ENCODE measurements at places on chromosomes 2 and 18.
A peak's percentile ranks its signal among the peaks of the same experiment; 100 is the strongest.

- DNase-seq: no peak
These were observed 81.3 kb downstream of the OSBPL6 start for GRCh38 chr2:178275600-178275999.

DNA sequence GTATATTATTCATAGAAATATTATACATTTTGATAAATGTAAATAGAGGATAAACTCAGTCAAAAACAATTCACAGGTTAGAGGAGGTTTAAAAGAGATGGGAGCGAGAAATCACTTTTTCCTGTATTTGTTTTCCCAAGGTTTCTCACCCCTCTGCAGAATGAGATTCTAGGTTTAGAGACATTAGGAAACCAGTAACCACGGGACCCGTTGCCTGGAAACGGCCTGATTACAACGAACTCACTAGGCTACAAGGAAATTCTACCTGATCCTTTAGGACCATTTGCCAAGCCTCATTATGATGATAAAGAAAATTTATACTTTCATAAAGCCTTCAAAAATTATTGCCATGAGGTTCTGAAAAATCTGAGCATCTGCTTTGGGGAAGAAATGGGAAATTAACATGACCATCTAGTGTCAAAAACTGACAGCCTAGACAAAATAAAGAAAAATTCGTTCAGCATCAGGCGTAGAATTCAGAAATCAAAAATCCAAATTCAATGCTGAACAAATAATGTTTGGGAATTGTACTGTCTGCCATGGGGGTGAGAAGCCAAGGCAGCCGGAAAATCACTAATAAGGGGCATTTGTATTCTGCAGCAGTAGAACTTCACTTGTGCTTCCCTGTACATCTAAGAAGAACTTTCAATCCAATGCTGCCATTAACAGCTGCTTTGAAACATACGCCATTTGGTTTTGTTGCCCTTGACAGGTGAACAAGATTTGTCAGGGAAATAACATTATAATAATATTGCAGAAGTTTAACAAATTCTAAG lies 262.3 kb downstream of the NRXN1 start:
- DNase-seq: peak; percentile 21

- no peak for DNase-seq
These were observed 421 bp upstream of the VAMP5 start for GRCh38 chr2:85583667-85584353.

- DNase-seq: no peak
These were observed 146.1 kb downstream of the HAUS1 start for GRCh38 chr18:46250084-46250811.

DNA sequence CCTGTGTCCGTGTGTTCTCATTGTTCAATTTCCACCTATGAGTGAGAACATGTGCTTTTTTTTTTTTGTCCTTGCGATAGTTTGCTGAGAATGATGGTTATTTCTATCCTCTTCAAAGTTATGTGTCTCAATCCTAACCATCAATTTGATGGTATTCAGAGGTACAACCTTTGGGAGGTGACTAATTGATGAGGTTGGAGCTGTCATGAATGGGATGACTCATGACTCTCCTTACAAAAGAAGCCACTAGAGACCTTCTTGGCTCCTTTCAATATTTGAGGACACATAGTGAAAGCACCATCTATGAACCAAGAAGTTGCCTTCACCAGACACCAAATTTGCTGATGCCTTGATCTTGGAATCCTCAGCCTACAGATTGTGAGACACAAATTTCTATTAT lies 677.1 kb upstream of the DDX18 start:
- DNase-seq: no peak

- DNase-seq: no peak
These were observed 14.3 kb downstream of the LPIN2 start for GRCh38 chr18:2998644-2999043.

GRCh38 chr2:9497017-9497416 lies 22.7 kb downstream of the IAH1 start:
- no peak for DNase-seq

GRCh38 chr2:48938231-48938630 lies 182.7 kb upstream of the LHCGR start:
- no peak for DNase-seq

GRCh38 chr2:213010106-213010779 lies 141.2 kb downstream of the IKZF2 start:
- DNase-seq: no peak

- no peak for DNase-seq
These were observed 6.8 kb upstream of the PRSS56 start for GRCh38 chr2:232513353-232513752.

DNA sequence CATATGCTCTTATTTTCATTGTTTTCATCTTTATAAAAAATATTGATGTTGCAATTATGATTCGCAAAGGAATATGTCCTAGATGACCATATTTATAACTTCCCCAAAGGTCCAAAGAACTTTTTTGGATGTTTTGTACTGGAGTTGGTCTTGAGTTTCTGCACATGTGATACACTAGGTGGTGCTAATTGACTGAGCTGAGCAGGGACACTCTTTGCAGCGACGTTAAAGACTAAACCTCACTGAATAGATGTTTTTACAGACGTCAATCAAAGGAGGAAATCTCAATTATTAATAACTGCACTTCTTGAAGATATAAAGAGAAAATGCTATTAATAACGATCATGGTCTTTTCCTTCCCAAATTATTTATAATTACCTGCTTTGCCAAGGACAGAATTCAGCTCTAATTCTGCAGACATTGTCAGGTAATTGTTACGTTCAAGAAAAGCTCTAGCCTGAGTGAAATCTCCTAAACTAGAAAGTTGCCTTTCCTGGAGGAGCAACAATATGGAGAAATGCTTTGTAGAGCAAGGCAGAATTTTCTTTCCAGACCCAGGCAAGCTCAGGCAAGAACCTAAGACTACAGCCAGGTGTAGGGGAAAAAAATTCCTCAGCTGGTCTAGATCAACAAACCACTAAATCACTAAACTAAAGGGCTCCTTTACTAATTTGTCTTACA lies 119.3 kb upstream of the RBBP8 start:
- DNase-seq: no peak

- no peak for DNase-seq
These were observed 53.4 kb downstream of the PKP4 start for GRCh38 chr2:158509928-158510797.

GRCh38 chr18:58024139-58024538 lies 19.9 kb upstream of the NEDD4L start:
- no peak for DNase-seq

DNA sequence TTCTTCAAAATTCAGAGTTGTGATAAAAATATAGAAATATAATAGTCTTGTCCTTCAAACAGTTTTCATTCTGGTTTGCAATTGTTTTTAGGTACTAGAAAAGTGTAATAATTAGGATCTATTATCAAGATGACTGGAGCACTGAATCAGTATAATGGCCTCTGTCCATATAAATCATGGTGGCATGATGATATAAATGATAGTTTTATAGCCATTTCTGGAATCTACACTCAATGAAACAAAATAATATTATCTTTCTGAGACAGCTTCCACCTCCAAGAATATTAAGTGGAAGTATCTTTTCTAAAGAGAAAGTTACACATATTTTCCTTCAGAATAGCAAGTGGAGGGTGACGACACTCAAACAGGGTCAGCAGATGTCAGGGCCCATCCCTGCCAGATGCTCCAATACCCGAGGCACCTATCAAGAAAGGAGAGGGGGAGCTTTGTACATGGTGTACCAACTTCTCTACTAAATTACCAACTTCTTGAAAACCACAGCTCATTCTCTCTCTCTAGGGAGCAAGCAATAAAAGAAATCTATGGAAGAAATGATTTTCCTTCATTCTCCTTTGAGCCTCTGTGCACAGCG lies 882.7 kb upstream of the CHAC2 start:
- no peak for DNase-seq

DNA sequence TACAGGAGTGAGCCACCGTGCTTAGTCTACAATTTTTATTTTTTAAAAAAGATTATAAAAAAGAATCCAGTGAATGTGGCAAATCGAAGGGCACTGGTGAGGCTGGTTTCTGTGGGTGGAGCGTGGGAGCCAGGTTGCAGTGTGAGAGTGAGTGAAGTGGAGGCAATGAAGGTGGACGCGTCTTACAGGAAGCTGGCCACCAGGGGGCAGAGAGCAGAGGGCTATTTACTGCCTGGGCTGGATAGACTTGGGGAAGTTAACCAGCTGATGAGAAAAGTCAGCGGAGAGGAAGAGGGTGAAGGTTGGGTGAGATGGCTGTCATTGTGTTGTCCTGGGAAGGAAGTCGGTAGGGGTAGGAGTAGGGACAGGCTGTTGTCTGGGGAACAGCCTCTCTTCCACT lies 6.8 kb downstream of the SCTR start:
- DNase-seq: peak; percentile 16

DNA sequence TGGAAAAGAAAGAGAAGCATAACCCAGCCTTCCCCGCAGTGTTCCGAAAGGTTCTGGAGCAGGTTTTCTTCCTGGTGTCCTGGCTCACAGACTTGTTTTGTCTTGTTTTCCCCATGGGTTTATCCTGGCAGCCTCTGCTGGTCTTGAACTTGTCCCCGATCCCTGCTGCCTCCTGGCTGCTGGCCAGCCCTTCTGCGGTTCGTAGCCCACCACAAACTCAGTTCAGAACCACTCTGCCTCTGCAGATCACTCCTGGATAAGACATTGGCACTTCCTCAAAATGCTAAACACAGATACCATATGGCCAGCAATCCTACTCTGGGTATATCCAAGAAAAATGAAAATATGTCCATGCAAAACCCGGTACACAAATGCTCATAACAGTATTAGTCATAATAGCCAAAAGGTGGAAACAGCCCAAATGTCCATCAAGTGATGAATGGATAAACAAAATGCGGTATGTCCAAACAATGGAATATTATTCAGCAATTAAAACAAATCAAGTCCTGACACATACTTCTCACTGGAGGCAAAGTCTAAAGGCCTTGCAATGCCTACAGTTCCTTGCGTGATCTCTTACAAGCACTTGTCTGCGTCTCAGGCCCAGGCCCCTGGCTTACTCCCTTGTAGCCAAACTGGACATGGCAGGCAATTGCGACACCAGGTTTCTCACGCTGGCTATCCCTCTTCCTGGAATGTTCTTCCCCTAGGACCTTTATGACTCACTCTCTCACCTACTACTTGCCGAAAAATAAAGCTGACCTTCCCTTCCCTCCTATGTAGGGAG lies 28.0 kb upstream of the ARHGEF4 start:
- DNase-seq: no peak

DNA sequence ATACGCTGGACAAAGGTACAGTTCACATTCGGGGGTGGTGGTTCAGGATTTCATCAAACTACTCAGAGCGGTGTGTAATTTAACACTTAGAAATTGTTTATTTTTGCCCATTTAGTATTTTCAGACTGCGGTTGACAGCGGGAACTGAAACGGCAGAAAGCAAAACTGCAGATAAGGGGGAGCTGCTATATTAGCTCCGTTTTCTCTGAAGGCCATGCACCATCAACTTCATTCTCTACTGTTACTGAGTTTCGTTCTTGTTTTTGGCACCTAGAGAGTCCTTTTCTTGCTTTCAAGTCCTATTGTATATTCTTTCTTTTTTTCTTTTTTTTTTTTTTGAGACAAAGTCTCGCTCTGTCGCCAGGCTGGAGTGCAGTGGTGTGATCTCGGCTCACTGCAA lies 121.5 kb upstream of the SP3 start:
- DNase-seq: no peak

- DNase-seq: no peak
These were observed 94.3 kb upstream of the GLI2 start for GRCh38 chr2:120641366-120641771.

DNA sequence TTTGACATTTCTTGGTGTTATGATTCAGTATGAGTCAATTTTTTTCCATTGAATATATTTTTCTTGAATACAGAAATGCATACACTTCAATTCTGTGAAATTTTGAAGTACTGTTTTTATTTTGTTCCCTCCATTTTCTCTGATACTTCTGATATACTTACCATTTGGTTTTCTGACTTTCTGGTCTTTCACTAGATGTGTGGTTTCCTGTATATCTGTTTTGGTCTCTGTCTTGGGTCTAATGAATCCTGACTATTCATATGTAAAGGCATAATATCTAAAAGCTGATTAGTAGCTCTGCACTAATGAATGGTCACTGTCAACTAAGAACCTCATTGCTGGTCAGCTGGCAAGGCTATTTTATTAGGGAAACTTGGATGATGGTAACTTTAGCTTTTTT lies 345.6 kb downstream of the GRB14 start:
- no peak for DNase-seq

DNA sequence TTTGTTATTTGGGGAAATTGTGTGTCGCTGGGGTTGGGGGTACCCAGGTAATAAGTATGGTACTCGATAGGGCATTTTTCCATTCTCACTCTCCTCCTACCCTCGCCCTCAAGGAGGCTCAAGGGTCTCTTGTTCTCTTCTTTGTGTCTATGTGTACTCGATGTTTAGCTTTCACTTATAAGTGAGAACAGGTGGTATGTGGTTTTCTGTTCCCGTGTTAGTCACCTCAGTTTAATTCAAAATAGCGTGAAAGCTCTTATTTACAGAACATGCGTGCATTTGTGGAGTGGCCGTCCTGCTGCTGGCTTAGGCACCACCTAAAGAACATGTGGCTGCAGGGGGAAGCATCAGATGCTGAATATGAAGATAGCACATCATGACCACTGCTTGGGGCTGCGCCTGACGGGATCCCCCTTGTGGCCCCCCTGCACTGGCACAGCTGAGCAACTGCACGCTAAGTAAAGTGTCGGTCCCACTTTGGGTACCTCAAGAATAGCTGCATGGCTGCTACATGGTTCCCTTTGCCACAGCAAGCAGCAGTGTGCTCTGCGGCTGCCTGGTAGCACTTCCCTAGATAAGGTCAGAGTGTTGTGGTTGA lies 569.0 kb downstream of the DCDC2C start:
- peak; percentile 33 for DNase-seq

DNA sequence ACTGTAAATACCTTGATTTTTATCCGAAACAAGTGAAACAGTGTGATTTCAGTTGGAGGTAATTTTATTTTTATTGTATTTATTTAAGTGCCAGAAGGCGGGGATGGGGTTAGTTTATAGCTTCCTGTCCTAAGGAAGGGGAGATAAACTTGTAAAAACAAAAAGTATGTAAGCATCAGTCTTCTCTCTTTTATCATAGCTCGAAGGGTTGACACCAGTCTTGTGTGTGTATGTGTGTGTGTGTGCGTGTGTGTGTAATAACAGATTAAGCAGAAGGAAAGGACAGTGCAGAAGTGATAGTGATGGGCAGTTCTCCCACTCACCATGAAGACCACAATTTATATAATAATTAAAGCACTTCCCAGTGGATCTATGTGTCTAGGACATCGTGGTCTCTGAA lies 793.3 kb downstream of the PLCL1 start:
- DNase-seq: no peak

- no peak for DNase-seq
These were observed 98.0 kb downstream of the PTPN4 start for GRCh38 chr2:119857742-119858141.

- DNase-seq: no peak
These were observed 94.7 kb downstream of the EXOC6B start for GRCh38 chr2:72731116-72731515.

- no peak for DNase-seq
These were observed 119.6 kb downstream of the SLC8A1 start for GRCh38 chr2:40332191-40332826.

- no peak for DNase-seq
These were observed 13.3 kb downstream of the CHRNA1 start for GRCh38 chr2:174750923-174751441.

GRCh38 chr2:228845162-228845925 lies 425.7 kb downstream of the PID1 start:
- no peak for DNase-seq

All from NCI-H1092 (cell line).